ENCODE measurements at places on chromosomes 3 and 15. TPM values are rescaled to one million over a fixed set of nuclear protein-coding genes. Genes with fewer than 3 reads are reported as not detected.
A peak's percentile ranks its signal among the peaks of the same experiment; 100 is the strongest.

DNA sequence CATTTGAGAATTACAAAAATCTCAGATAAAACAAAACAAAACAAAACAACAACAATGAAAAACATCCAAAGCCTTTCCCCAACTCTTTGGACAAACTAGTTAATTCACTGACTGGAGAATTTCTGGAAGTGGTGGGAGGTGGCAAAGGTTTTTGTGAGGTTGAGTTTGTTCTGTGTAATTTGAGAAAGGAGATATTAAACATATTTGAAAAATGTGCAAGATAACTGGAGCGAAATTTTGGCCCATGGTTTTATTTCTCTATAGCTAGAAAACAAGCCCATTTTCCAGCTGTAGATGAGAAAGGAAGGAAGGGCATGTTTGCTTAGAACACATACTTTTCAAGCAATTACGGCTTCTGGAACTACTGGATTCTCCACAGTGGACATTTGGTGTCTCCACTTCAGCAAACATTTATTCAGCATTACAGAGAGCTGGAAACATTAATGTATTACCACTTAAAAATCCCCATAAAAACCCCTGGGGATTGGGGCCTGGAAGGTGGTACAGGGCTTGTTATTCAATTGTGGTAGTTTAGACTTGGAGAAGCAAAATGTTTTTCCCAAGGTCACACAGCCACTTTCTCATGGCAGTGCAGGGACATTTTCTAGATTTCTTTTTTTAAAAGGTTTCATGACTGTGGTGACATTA is 135.8 kb downstream of the THSD4 start:
- no peak overlapping the region for H3K27ac ChIP-seq
- H3K36me3 ChIP-seq = no peaks in the 10 kb centered on the region
- H3K4me3 ChIP-seq = no peak overlapping the region
- DNase-seq = no peak
- H3K4me1 ChIP-seq = no peaks in the 10 kb centered on the region
- no peaks in the 10 kb centered on the region for H3K27me3 ChIP-seq

- H3K4me1 ChIP-seq = peaks cover 38% of the 10 kb centered on the region
Observed at GRCh38 chr15:80986487-80986886, 3.1 kb downstream of the MESD start.

GRCh38 chr15:39539973-39540558 is 40.8 kb upstream of the THBS1 start:
- no peaks in the 10 kb centered on the region for H3K4me1 ChIP-seq
- no peak for DNase-seq
- no peaks in the 10 kb centered on the region for H3K36me3 ChIP-seq
- no peak overlapping the region for H3K4me3 ChIP-seq

DNA sequence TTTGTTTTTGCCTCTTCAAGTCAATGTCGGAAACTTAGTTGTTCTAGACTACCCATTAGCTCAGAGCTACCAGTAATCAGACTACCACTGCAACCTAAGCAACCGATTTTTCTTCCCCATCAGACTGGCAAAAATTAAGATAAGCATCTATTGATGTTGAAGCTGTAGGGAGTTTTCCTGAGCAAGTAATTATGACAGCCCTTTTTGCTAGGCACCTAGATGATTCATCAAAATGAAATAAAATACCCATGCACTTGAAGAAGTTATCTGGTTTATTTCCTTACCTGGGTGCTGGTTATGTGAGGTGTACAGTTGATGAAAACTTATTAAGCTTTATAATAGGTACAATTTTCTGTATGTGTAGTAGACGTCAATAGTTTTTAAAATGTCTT is 554 bp upstream of the COMMD4 start:
- no peaks in the 10 kb centered on the region for H3K27me3 ChIP-seq
- peaks cover 14% of the 10 kb centered on the region for H3K4me1 ChIP-seq
- H3K27ac ChIP-seq = peak overlapping the region; percentile 75

GRCh38 chr3:61345020-61345419 is 93.8 kb upstream of the FHIT start:
- H3K27me3 ChIP-seq = no peaks in the 10 kb centered on the region
- H3K27ac ChIP-seq = no peak overlapping the region
- H3K36me3 ChIP-seq = no peaks in the 10 kb centered on the region

- H3K27ac ChIP-seq = peak overlapping the region; percentile 68
- peaks cover 9% of the 10 kb centered on the region for H3K36me3 ChIP-seq
- H3K27me3 ChIP-seq = no peaks in the 10 kb centered on the region
- peak overlapping the region; percentile 90 for H3K4me3 ChIP-seq
- peak; percentile 29 for DNase-seq
Observed at GRCh38 chr3:197736010-197736490, 654 bp downstream of the RUBCN start.

- no peak overlapping the region for H3K4me3 ChIP-seq
- no peak for DNase-seq
- no peaks in the 10 kb centered on the region for H3K36me3 ChIP-seq
- no peak overlapping the region for H3K27ac ChIP-seq
- no peaks in the 10 kb centered on the region for H3K27me3 ChIP-seq
Observed at GRCh38 chr3:186847437-186847836, 4.9 kb downstream of the ADIPOQ start.

Gene AGBL1
- total RNA-seq = not detected

GRCh38 chr3:57164657-57165573 is at the start of gene IL17RD:
IL17RD (minus strand) TSS chr3:57165353; CDS start chr3:57165286, 67 bp downstream.
- H3K36me3 ChIP-seq = no peaks in the 10 kb centered on the region
- peaks cover 17% of the 10 kb centered on the region for H3K4me1 ChIP-seq
- DNase-seq = peak; percentile 94
- peaks cover 35% of the 10 kb centered on the region for H3K27me3 ChIP-seq
- H3K27ac ChIP-seq = no peak within 1 kb of the TSS

GRCh38 chr3:37987315-37987697 is 3.3 kb upstream of the VILL start:
- peak overlapping the region; percentile 91 for H3K27ac ChIP-seq
- no peaks in the 10 kb centered on the region for H3K27me3 ChIP-seq
- no peak overlapping the region for H3K4me3 ChIP-seq
- no peaks in the 10 kb centered on the region for H3K36me3 ChIP-seq
- peaks cover 53% of the 10 kb centered on the region for H3K4me1 ChIP-seq
- no peak for DNase-seq

DNA sequence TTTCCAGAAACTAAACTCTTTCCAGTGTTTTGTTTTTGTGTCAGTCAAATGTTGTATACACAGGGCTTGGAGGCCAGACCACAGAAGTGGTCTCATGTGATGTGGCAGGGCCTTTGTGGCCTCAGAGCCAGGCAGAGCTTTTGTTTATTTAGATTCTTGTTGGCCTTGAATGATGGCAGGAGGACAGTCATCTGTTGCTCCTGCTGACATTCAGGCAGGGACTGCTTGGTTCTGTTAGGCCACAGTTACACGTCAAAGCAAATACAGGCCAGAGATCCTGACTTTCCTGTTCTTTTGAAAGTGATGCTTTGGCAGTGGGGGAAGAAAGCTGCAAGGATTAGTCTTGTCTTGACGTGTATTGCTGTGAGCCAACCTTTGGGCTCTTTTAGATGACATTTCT is 325.1 kb downstream of the CACNA2D3 start:
- no peaks in the 10 kb centered on the region for H3K4me1 ChIP-seq
- no peak overlapping the region for H3K27ac ChIP-seq
- DNase-seq = no peak
- H3K4me3 ChIP-seq = no peak overlapping the region

- DNase-seq = no peak
- peaks cover 27% of the 10 kb centered on the region for H3K36me3 ChIP-seq
- H3K27ac ChIP-seq = no peak overlapping the region
- peaks cover 4% of the 10 kb centered on the region for H3K4me1 ChIP-seq
- no peaks in the 10 kb centered on the region for H3K27me3 ChIP-seq
Observed at GRCh38 chr15:22930782-22931484, 49.2 kb downstream of the CYFIP1 start.

- no peaks in the 10 kb centered on the region for H3K36me3 ChIP-seq
- DNase-seq = no peak
- no peaks in the 10 kb centered on the region for H3K27me3 ChIP-seq
- no peaks in the 10 kb centered on the region for H3K4me1 ChIP-seq
Observed at GRCh38 chr3:110697961-110698360, 373.7 kb upstream of the NECTIN3 start.

GRCh38 chr3:132898141-132898540 is 140.1 kb upstream of the TMEM108 start:
- no peak overlapping the region for H3K27ac ChIP-seq
- H3K4me3 ChIP-seq = no peak overlapping the region
- H3K27me3 ChIP-seq = no peaks in the 10 kb centered on the region

DNA sequence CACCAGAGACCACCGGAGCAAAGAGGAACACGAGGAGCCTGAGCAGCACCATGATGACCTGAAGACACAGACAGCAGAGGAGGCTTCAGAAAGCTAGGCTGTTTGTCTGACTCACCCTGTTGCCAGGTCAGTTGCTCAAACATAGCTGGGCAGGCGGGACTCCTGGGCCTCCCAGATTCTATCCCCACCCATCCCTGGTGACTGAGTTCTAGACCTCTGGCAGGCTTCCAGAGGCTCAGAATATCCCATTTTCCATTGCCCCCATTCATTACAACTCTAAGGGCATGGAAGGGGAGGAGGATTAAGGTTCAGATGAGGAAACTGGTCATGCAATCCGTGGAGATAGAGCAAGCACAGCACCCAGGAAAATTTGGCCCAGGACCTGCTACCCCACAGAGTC is at the start of gene CDHR4:
TSS of gene CDHR4 (minus strand) at position 113 of the 400 bp plus-strand sequence. CDS start at position 52, 61 bp downstream.
- peaks cover 13% of the 10 kb centered on the region for H3K4me1 ChIP-seq
- no peak within 1 kb of the TSS for H3K4me3 ChIP-seq
- H3K36me3 ChIP-seq = peaks cover 5% of the 10 kb centered on the region

GRCh38 chr15:75203017-75203907 is 1.6 kb downstream of the C15orf39 start:
- DNase-seq = peak; percentile 30
- peak overlapping the region; percentile 84 for H3K27ac ChIP-seq
- H3K36me3 ChIP-seq = peaks cover 32% of the 10 kb centered on the region
- H3K4me1 ChIP-seq = peaks cover 50% of the 10 kb centered on the region
- H3K27me3 ChIP-seq = no peaks in the 10 kb centered on the region

Gene KLF13
- total RNA-seq = 10.5 TPM

Gene MINAR1
- 0.72 TPM for total RNA-seq

GRCh38 chr3:33717616-33717865 is 513 bp downstream of the CLASP2 start:
- peaks cover 16% of the 10 kb centered on the region for H3K36me3 ChIP-seq
- peak overlapping the region; percentile 88 for H3K27ac ChIP-seq
- peak overlapping the region; percentile 75 for H3K4me3 ChIP-seq
- H3K4me1 ChIP-seq = peaks cover 5% of the 10 kb centered on the region
- H3K27me3 ChIP-seq = no peaks in the 10 kb centered on the region

DNA sequence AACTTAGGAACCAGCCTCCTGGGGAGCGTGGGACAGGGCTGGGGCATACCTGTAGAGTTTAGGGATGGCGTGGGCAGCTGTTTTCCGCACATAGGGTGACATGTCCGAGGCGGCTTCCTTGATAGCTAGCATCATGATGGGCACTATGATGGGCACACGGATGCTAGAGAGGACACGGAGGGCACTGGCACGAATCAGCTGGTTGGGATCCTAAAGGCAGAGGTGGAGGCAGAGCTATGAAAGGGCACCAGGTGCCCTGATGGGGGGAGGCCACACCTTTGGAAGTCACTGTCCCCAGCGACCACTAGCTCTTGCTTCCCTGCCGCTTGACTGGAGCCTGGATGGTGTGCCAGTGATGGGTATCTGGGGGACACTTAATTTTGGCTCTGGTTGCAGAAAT is 28.3 kb downstream of the AP3B2 start:
- peak overlapping the region; percentile 85 for H3K4me3 ChIP-seq
- no peak for DNase-seq
- no peaks in the 10 kb centered on the region for H3K36me3 ChIP-seq
- no peaks in the 10 kb centered on the region for H3K27me3 ChIP-seq
- peaks cover 14% of the 10 kb centered on the region for H3K4me1 ChIP-seq

Gene SLC30A4
- 0.56 TPM for total RNA-seq

Gene OGG1
- total RNA-seq = 25.7 TPM

DNA sequence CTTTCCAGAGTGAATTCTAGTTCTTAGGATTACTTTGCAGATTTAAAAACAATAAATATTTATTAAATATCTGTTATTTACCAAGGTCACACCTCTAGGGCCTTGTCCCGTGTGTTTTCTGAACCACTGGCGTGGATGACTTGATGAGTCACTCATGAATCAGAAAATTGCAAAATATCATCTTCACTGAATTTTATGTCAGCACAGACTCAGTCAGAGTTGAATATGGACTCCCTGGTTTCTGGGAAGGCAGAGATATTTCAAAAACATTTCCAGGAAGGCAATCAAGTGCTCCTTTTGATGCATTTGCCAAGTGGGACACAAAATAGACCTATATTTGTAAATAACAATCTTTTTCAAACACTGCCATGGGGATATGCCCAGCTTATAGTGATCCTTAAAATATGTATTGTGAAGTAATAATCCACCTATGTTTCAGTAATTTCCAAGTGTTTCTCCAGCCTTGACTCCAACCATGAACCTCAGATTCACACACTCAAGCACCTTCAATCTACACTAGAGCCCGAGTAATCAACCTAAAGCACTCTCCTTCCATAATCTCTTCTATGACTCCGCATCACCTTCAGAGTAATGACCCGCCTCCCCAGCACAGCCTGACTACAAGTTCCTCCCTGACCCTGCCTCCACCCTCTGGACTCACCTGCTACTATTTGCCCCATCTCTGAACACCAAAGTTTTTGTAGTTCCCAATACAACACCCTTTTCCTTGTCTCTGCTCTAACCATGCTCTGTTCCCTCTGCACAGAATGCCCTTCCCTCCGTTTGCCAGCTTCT is 24.3 kb downstream of the DPH3 start:
- DNase-seq = no peak
- H3K36me3 ChIP-seq = no peaks in the 10 kb centered on the region
- peaks cover 50% of the 10 kb centered on the region for H3K27me3 ChIP-seq
- H3K27ac ChIP-seq = no peak overlapping the region

DNA sequence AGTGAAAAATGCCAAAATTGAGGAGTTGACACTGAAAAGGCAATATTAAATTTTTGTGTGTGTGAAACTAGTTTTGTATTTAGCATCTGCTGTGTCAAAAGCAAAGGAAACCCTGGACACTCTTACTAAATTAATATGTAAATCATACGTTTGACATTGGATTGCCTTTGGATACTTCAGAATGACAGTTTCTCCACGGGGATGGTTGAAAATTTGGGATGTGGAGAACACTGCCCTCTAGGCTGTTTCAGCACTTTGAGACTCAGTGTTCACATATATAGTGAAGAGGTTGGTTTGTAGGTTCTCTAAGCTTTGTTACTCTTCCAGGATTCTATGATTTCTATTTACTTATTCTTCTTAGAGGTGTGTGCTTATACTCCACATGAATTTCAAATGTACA is 3.0 kb downstream of the ROBO2 start:
- no peaks in the 10 kb centered on the region for H3K36me3 ChIP-seq
- no peaks in the 10 kb centered on the region for H3K27me3 ChIP-seq
- H3K4me1 ChIP-seq = no peaks in the 10 kb centered on the region
- H3K4me3 ChIP-seq = peak overlapping the region; percentile 24

DNA sequence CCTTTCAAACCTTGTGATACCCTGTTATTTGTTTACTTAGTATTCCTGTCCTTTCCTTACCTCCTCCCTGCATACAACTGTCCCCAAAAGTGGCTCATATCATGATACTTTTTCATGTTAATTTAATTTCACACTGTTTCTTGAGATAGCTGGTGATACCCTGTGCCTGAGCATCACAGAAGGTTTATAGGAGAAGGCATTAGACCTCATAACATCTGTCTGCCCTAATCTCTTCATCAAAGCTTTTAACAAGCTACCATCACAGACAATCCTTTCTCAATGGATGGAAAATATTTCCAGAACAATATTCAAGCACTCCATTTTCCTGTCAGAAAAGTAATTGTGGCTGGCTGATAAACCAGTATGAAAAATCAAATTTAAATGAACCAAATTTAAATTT is 81.6 kb downstream of the SSR3 start:
- H3K36me3 ChIP-seq = no peaks in the 10 kb centered on the region
- no peak overlapping the region for H3K4me3 ChIP-seq
- no peaks in the 10 kb centered on the region for H3K27me3 ChIP-seq
- no peaks in the 10 kb centered on the region for H3K4me1 ChIP-seq
- DNase-seq = no peak
- H3K27ac ChIP-seq = no peak overlapping the region

Gene SOX14
- not detected for total RNA-seq

All from K562 (cell line).